ENCODE measurements at places on chromosomes 2 and 18. TPM values are rescaled to one million over a fixed set of nuclear protein-coding genes. Genes with fewer than 3 reads are reported as not detected.

CRYGD gene
- 0.95 TPM for total RNA-seq

TAF4B gene
- 5.0 TPM for total RNA-seq

CPS1 gene
- 1.3 TPM for total RNA-seq

BMP10 gene
- not detected for total RNA-seq

TRIB2 gene
- total RNA-seq = 51.3 TPM

PID1 gene
- total RNA-seq = 63.9 TPM

SLC35G4 gene
- not detected for total RNA-seq

KIF5C gene
- total RNA-seq = 10.8 TPM

STAM2 gene
- 91.6 TPM for total RNA-seq

LYPD6B gene
- 15.2 TPM for total RNA-seq

GPAT2 gene
- 1.8 TPM for total RNA-seq

PRSS56 gene
- total RNA-seq = not detected

NT5DC4 gene
- not detected for total RNA-seq

C2orf80 gene
- total RNA-seq = 0.37 TPM

MZT2B gene
- total RNA-seq = 50.4 TPM

ACMSD gene
- total RNA-seq = not detected

ERFE gene
- 0.79 TPM for total RNA-seq
